ENCODE measurements at places on chromosomes 3 and 15.

DNA sequence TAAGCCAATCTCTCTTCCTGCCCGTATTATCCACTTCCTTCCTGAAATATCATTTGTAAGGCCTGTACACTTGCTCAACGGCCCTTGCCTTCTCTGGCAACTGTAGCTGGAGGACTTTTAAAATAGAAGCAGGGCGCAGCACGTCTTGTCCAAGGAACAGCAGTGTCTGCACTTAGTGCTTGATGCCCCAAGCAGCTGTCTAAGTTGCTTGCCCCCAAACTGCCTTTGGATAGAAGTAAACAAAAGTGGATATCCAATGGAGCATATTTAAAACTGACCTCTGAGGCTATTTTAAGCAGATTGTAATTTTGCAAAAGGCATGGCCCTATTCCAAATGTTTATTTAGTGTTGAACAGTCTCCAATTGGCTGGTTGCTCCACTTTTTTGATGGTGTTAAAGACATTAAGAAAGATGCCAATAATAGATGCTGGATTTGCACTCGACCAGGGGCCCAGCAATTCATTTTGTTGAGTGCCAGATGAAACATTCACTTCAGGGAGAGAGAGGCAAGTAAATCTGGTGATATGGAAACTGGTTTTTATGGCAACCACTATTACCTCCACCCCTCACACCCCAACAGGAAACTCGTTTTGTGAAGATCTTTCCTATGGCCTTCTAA, 526.8 kb upstream of the TBL1XR1 start:
- DNase-seq = no peak

DNA sequence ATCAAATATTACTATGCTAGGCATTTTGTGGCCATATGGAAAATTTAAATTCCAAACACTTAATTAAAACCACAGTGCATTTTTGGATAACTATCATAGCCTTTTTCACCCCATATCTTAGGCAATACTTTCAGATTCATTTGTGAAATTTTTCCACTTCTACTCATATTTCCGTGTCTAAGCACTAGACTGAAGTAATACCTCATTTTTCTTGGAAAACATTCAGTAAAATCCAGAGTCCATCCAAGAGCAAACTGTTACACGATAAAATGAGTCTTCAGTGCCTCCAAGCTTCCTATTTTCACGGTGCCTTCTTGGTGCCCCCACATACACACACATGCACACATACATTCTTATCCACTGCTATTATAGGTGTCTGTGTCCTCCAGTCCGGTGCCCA, 845.9 kb downstream of the TBL1XR1 start:
- no peak for DNase-seq

GRCh38 chr3:118785415-118785814, 249.2 kb downstream of the IGSF11 start:
- no peak for DNase-seq

- DNase-seq = no peak
Measured at GRCh38 chr15:41424809-41425208, 7.9 kb downstream of the RTF1 start.

DNA sequence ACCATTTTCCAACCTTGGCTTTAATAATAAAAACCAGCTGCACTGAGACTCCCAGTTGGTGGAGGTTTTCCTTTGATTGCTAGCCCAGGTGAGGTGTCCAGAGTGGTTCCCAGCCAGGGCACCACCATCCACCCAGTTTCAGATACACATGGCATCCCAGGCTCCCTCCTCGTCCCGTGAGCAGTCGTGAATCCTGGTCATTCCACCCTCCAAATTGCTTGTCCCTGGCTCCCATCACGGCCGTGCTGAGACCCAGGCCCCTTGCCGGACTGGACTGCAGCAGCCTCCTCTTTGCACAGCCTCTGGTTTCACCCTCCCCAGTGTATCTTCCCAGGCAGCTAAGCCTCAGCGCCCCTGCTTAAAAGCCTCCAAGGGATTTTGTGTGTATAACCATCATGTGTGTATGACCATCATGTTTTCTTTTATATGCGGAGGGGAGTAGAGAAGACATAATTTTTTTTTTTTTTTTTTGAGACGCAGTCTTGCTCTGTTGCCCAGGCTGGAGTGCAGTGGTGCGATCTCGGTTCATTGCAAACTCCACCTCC, 106.3 kb downstream of the ETFA start:
- DNase-seq = no peak

GRCh38 chr3:181622365-181622764, 89.4 kb upstream of the SOX2 start:
- DNase-seq = no peak
